ENCODE measurements at places on chromosomes 12 and 14. TPM values are rescaled to one million over a fixed set of nuclear protein-coding genes. Genes with fewer than 3 reads are reported as not detected.
A peak's percentile ranks its signal among the peaks of the same experiment; 100 is the strongest.

DNA sequence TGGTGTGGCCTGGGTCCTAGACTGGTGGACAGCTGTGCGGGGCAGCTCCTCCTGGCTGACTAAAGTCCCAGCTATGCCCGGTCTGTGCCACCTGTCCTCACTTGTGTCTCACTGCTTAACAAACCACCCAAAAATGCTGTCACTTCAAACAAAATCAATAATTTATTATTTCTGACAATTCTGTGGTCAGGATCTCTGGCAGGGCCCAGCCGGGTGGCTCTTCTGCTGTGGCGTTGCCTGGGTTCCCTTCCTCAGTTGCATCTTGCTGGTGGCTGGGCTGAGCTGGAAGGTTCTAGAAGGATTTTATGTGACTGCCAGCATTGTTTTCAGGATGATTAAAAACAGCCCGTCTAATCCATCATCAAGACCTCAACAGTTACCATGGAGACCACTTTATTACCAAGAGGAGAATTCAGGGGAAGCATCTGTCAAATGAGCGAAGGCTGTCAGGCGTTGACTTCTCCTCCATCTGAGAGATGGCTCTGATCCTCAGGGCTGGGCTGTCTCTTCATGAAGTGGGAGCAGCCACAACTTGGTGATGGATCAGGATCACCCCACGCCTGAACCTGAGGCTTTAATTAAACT lies 280.6 kb upstream of the SFSWAP start:
- DNase-seq: no peak

DNA sequence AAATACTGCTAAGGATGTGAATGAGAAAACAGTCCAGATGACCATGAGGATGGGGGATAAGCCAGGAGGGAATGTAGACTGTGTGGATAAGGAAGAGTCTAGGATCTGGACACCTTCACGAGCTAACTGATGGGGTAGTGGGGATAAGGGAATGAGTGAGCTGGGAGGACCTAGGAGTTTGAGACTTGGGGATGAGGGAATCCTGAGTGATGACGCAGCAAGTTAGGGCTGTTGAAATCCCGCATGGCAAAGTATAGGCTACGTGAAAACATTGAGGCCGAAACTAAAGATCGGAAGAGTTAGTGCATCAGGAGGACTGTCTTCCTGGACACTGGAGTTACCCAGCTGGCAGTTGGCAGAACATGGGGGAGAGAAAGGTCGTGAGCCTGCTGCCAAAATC lies 129.2 kb upstream of the EEA1 start:
- no peak for DNase-seq

GRCh38 chr12:66392266-66392915 lies 90.1 kb downstream of the HELB start:
- DNase-seq: no peak

DNA sequence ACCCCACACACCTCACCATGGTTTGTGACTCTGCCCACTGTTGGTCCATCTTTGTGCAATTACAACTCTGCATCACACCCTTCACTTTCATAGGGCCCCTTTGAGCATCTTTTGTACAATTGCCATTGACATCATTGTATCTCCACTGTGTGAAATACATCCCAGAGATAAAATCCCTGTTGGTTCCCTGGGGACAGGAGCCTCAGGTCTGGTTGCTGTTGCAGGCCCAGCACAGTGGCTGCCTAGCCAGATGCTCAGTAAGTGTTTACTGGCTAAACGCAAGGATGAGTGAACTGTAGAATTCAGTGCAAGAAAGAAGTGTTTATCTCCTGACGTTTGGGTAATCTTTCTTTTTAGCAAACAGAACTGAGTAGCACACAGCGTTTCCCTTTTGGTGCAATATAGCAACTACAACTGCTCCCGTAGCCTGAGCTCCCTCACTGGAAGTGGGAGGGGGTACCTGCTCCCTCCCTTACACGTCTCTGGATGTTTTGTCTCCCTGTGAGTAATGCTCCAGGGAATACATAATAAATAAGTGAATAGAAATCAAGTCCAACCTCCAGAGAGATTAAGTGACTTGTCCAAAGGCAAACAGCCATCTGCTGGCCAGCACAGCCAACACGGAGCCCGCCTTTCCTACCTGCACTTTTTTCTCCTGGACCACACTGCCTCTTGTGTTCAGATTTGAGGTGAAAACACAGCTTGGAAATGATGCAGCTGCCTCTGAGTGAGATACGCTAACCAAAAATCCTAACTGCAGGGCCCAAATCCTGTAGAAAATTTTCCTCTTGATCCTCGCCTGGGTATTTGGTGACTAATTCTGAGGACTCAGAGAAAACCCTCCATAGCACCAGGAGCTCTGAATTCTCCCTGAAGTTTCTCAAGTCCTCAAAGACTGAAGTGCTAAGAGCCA lies 27.4 kb downstream of the GALNT16 start:
- peak; percentile 37 for DNase-seq

- no peak for DNase-seq
Observed at GRCh38 chr12:9343731-9344130, 135.5 kb upstream of the PZP start.

The HELB gene
- 3.5 TPM for polyA plus RNA-seq

DNA sequence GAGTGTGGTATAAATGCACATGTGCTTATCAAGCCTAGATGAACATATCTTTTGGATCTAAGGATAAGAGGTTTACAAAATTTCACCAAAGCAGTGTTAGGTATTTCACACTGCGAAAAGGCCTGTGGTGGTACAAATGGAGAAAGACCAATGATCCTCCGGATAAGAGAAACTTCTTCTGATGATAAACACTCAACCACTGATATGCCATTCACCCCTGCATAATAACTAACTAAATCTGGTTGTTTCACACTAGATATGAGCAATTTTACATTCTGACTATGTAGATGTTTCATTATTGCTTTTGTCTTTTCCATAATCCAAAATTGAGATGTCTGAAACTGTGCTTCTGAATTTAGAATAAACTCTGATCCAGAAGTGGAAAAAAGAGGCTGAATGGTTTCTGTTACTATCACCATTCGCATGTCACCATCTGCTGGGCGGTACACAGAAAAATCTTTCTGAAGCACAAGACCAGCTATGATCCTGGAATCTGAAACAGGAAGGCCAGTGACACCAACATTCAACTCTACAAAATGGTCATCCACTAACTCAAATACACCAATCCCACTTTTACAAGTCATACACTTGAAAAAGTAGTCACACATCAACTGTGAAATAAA lies 1.3 kb downstream of the BBS10 start:
- DNase-seq: peak; percentile 34

DNA sequence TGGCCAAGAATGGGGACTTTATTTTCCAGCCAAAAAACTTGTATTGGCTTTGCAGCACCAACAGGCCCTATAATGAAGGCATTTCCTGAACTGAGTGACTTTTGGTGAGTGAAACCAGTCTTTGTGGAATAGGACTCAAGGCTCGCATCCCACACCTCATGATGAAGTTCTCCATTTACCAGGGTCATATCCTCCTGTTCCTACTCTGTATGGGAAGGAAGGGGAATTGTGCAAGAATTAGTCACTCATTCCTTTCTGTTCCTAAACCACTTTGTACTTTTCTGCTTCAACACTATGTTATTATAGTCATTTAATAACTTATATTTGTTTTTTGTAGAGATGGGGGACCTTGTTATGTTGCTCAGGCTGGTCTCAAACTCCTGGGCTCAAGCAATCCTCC lies 2.3 kb upstream of the SPATS2 start:
- no peak for DNase-seq

- no peak for DNase-seq
Observed at GRCh38 chr12:45244561-45245343, 28.9 kb downstream of the ANO6 start.

The FITM1 gene
- polyA plus RNA-seq: 2.8 TPM

DNA sequence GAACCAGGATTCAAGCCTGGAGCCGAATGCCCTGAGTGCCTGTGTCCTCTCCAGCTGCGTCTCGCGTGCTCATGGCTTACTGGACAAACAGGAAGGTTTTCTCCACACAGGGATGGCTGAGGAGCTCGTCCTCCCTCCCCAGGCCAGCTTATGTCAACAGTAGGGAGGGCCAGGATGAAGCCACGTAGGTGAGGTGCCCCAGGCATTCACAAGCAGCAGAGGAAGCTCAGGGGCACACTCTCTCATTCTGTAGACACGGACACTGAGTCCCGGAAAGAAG lies 49.3 kb downstream of the TRPV4 start:
- DNase-seq: no peak

DNA sequence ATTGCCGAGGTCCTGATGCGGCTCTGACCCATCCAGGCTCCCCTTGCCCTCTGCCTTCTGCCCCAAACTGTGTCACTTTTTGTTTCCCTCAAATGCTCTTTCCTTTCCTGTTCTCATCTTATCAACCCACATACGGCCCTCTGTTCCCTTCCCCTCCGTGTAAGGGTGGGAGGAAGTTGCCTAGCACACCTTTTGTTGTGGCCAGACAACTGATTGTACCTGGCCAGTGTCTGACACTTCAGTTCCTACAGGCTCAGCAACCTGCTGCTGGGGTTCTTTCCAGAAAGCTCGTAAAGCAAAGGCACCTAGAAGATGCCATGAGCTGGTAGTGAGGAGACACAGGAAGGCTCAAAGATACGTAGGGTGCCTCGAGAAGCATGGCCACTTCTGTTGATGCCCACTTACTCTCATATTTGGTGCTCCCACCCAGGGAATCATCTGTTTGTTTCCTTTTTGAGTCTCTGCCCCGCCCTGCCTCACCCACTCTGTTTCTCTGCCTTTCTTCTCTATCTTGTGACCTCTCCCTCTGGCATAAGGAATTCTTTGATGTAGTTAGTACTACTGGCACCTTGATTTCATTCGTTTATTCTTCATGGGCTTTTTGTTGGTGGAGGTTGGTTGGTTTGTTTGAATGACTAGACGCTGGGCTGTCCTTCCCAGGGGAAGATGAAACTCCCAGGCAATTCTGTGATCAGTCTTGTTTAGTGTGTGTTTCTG lies 152.4 kb upstream of the FKBP4 start:
- no peak for DNase-seq

DNA sequence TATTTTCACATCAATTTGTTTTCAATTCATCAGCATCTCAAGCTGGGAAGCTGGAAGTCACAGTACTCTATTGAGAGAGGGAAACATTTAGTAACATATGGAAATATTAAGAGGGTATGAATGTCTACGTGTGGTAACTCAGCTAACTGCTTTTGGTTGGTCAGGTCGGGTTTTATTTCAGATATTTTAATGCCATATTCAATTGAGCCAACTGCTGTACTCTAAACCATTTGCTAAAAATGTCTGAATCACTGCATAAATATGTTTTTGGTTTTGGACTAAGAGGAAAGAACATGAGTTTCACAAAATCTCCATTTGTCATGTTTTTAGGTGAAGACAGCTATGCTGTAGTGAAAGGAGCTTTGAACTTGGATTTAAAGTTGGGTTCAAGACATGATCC lies 18.9 kb upstream of the PPFIBP1 start:
- no peak for DNase-seq

DNA sequence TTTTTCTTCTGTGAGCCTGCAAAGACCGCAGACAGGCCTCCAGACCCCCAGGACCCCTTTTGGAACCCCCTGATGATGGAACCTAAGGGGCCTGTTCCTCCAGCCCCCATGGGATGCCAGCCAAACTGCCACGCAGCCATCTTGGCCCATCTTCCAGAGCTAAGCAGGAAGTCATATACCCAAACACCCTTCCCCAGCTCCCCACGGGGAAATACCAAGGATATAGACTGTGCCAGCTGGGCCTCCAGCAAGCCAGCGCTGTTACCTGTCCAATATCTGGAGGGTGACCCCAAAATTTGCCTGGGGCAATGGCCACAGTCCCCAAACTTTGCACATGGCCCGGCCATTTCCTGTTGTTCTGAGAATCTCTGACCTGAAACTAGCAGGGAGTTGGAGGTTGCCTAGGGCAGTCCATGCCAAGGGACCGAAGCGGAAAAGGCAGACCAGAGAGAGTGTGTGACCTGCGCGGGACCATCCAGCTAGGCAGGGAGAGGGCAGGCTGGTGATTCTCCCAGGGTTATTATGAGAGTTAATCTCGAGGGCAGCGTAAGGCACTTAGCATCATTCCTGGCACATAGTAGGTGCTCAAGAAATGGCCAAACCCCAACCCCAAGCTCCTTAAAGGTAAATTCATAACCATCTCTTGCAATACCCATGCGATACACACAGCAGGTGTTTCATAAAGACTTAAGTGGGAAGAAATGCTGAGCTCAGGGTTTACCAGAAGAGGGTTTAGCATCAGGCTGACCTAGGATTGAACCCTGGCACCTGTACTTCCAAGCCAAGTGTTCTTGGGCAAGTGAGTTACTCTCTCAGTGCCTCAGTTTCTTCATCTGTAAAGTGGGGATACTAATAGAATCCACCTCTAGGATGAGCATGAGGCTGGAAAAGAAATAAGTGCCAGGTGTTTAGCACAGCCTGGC lies 2.6 kb upstream of the RASAL1 start:
- DNase-seq: no peak

DNA sequence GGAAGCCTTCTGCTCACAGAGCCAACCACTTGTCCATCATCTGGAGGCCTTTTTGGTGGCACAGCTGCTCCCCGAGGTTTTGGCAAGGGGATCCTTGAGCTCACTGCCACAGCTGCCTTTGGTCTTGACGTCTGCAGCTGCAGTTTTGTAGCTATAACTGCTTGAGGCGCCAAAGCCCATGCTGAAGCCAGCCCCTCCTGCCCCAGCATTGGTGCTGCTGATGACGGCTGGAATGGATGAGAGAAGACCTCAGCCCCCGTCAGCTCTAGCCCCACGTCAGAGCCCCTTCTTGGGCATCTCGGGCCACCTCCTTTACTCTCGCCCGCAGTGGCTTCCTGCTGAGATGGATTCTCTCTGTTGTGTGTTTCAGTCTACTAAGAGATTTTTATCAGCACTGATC lies 12.3 kb upstream of the KRT74 start:
- DNase-seq: no peak

The MMP14 gene
- polyA plus RNA-seq: 108 TPM

DNA sequence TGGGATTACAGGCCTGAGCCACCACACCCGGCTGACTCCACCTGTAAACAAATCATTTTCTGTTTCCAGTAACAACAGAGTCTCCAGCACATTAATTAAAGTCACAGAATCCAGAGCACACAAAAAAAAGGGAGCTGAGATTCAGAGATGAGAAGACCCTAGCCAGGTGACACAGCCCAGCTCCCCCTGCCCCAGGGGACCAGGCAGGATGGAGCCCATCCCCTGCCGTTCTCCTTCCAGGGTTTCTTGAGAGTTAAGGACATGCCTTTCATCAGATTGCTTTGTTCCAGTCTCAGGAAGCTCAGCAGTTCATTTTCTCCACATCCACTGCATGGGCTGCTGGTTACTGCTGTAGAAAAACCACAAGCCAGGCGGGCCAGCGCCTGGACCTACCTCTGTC lies 81.2 kb downstream of the RIMBP2 start:
- DNase-seq: no peak

- DNase-seq: no peak
Observed at GRCh38 chr12:118870551-118870950, 110.8 kb upstream of the SRRM4 start.

- peak; percentile 61 for DNase-seq
Observed at GRCh38 chr12:106139422-106140171, 843 bp upstream of the NUAK1 start.

DNA sequence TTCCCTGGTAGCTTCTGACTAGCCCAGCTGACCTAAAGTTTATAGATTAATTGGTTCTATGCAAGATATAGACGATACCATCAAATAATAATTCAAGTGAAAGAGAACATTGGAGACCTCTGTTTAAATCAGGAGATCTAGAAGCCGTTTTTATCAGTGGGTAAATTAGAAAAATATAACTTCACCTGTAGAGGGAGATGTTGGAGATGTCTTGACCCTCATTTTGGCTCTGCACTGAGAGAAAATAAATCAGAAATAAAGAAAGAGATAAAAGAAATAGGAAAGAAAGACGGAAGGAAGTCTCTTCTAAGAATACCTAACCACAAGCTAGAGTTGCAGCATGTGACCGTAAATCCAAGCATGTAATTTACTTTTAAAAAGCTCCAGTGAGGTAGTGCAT lies 684.5 kb downstream of the C12orf50 start:
- no peak for DNase-seq

GRCh38 chr14:100298551-100299237 lies 7.5 kb downstream of the SLC25A29 start:
- no peak for DNase-seq

The LRTM2 gene
- polyA plus RNA-seq: 0.13 TPM

All from large intestine (tissue), 12 donors.